Right renal cortex interstitium (tissue), 3 donors: ENCODE measurements at places on chromosomes 2 and 18.

DNA sequence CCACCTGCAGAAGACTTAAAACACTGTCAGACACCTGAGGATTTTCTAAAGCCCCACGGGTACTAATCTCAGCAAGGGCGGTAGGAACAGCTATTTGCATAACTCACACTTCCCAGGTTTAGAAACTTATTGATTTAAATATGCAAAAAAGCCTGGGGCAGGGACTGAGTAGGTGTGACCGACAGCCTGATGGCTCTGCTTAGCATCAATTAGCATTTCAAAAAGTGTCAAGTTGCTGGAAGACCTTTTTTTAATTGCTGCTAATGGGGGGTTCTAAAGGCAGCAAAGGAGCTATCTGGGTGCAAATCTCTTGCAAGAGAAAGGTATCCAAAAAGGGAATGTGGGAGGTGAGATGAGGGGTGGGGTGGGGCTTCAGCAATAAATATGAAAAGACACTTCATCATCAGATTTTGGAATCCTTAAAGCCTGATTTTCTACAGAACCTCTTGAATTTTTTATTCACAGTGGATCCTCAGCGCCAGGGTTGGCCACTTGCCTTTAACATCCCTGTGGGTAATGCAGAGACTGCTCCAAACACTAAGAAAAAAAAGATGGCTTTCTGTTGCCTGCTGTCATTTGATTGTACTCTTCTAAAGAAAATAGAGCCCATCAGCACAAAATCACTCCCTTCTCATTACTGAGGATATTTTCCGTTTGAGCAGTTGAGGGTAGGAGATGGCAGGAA lies 121.1 kb upstream of the RMP24 start:
- DNase-seq, result no peak

DNA sequence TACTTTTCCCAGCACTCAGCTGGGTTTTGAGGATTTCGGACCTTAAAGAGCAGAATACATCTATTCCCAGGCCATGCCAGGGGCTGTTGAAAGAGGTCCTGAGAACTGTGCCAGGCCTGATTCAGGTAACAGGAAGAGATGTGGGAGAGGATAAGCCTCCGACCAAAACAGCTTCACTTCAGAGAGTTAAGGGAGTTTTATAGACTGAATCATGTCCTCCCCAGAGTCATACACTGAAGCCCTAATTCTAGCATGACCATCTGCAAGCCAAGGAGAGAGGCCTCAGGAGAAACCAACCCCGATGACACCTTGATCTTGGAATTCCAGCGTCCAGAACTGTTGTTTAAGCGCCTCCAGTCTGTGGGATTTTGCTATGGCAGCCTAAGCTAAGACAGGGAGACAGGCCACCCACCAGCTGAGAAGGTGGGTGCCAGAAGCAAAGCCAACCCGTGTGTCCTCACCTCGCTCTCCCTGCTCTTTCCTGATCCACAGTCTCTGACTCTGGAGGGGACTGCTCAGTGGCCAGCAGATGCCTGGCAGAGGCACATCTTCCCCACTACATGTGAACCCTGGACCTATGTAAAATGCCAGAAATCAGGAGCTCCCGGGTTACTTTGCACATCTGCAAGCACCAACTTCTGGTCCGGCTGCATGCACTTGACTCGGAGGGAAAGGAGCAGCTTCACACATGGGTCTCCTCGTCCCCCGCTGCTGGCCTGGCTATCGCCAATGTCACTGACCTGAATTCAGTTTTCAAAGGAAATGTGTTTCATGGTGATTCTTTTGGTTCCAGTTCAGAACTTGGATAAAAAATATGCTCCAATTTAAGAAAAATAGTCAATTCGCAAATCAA lies 116.8 kb upstream of the EPC2 start:
- DNase-seq, result no peak

DNA sequence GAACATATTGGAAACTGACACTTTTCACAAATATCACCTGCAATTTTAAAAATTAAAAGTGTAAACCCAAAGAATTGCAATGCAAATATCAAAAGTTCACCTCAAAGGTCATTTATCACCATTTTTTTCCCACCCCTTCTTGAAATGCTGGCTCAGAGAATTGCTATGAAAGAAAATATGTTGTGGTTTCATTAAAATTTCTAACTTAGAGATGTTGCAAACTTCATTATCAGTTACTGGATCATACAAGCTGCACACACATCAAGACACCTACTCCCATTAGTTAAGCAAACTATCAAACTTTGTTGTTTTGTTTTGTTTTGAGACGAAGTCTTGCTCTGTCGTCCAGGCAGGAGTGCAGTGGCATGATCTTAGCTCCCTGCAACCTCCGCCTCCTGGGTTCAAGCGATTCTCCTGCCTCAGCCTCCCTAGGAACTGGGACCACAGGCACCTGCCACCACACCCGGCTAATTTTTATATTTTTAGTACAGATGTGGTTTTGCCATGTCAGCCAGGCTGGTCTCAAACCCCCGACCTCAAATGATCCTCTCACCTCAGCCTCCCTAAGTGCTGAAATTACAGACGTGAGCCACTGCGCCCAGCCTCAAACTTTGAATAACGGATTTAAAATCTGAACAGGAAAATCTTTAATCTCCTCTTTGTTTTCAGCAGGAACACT lies 37.0 kb downstream of the STK39 start:
- no peak for DNase-seq

GRCh38 chr2:152054593-152054992 lies 44.3 kb downstream of the CACNB4 start:
- no peak for DNase-seq

- no peak for DNase-seq
Measured at GRCh38 chr2:37507703-37508102, 163.3 kb downstream of the QPCT start.

DNA sequence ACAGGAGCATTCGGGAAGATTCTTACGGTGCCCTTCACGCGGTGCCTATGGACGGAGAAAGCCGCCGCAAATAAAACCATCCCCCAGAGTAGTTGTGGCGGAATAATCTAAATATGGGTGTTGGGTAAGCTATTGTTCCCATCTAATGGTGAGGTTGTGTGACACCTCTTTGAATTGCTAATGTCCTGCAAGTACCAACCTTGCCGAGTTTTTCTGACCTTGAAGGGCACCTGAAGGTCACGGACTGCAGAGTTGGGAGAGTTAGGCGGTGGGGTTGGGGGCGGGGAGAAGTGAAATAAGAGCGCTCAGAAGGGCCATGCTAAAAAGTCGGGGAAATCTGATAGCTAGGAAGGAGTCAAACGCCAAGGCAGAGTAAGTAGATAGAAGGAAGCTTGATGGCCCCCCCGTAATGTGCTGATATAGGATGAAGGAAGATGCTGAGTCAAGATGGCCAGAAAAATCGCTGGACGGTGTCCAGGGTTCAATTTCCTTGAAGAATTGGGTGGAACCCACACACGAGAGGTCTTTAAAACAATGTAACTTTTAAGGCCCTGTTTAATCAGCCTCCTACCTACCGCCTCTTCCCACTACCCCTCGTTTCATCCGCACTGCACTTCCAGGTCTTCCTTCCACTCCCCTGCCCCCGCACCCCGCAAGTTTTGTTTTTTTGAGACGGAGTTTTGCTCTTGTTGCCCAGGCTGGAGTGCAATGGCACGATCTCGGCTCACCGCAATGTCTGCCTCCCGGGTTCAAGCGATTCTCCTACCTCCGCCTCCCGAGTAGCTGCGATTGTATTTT lies 600 bp downstream of the KATNAL2 start:
- DNase-seq, result peak; percentile 48

- DNase-seq, result no peak
Measured at GRCh38 chr18:4781873-4782272, 326.8 kb upstream of the DLGAP1 start.

- peak; percentile 30 for DNase-seq
Measured at GRCh38 chr18:9147440-9148202, 11.0 kb downstream of the ANKRD12 start.

GRCh38 chr2:30231996-30232800 lies 864 bp downstream of the LBH start:
- no peak for DNase-seq

- DNase-seq, result no peak
Measured at GRCh38 chr2:8725838-8726237, 44.0 kb downstream of the ID2 start.
